ENCODE measurements at places on chromosomes 13 and 19.

- DNase-seq, result no peak
Observed at GRCh38 chr13:30268673-30269072, 38.7 kb downstream of the KATNAL1 start.

GRCh38 chr19:12815088-12815487 lies 8.7 kb downstream of the RNASEH2A start:
- no peak for DNase-seq

DNA sequence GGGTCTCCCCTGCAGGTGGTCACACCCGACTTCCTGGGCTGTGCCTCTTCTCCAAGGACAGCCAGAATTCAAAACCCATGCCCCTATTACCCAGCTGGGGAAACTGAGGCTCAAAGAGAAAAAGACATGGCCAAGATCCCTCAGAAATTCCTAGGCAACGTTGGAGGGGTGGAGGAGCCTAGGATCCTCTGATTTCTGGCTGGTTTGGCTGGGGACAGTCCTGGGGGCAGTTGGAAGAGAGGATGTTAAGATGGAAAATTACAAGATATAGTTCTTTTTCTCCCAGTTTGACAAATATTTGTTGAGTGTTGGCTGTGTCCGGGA lies 2.4 kb downstream of the VASP start:
- no peak for DNase-seq

DNA sequence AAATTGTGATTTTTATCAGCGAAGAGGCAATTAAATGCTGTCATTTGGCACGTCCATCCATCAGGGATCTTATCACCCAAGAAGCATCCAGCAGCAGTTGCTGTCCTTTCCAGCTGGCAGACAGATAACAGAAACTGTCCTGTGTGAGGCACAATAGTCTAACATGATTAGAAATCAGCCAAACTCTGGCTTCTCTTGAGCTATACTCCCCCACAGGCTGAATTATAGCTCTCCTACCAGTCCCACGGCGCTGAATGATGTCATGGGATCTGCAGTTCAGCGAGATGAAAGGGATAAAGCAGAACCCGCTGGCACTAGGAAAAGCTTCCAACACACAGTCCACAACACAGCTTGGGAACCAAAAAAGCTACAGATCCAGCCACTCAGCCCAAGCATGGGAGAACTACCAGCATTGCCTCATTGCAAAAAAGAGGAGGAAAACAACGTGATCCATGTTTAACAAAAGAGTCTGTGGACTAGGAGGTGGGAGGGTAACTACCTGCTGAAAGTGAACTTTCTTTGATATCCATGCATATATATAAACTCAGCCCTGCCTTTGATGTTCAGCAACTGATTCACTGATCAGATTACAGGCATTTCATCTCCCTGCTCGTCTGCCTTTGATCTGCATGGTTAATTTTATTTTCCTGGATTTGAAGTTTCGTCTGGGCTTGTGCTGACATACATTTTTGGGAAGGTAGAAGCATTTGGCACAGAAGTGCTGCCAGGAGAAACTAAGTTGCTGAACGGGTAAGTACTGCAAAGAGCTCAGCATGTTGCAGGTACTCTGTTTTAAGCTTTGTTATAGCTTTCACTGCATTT lies at the start of gene TNFRSF19:
TNFRSF19 (plus strand) TSS at position 314 of the 822 bp plus-strand sequence. CDS start 19,772 bp downstream, outside the sequence.
- DNase-seq, result no peak

- DNase-seq, result no peak
Observed at GRCh38 chr13:48648446-48648845, 5.3 kb upstream of the CYSLTR2 start.

- no peak for DNase-seq
Observed at GRCh38 chr13:104823071-104823470, 1712.4 kb downstream of the EFNB2 start.

All from GOT3 (cell line).